ENCODE measurements at places on chromosomes 3 and 15.

DNA sequence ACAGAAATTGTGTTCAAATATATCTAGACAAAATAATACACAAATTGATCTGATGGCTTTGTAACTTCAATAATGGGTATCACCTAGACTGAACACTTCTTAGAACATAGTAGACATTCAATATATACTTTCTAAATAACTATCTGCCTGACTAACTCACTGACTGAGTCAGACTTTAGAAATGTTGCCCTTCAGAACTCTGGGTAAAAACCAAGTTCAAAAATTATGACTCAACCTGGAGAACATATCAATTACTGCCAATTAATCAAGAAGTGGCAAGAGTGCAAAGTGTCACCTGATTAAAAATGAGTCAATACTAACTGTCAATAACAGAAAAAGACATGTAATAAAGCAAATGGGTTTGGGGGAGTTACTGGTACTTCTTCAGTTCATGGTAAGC is 144.6 kb upstream of the TMCO5A start:
- no peak for DNase-seq

DNA sequence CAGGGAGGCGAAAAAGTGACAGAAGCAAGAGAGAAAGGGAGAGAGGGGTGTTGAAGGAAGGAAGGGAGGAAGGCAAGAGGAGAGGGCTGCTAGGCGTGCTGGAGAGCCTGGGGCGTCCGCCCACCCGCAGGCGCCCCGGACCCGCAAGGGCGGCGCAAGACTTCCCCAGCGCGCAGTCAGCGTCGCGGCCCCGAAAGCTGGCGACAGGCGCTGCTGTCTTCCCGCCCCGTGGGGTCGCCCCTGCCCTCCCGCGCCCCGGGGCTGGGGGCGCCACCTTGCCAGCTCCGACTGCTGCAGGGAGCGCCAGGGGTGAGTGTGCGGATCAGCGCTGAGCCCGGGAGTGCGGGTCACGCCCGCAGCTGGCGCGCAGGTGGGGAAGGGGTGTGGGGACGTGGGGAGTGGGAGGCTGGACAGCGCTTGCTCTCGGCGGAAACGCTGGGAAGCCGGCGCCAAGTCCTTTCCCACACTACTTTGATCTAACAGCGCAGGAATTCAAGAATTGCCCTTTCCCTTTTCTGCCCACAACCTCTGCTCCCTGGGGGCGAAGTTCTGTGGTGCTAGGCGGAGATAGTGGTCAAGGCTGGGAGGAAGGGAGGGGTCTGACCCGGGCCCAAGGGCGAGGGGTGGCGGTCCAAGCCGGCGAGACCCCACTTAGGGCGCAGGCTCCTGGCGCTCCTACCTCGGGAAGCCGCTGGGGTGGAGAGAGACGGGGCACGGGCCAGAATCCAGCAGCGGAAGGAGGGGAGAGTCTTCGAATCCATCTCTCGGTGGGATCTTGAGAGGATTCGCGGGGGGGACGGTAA is 266.1 kb downstream of the CGGBP1 start:
- no peak for DNase-seq

GRCh38 chr3:81513591-81513990 is 247.9 kb downstream of the GBE1 start:
- DNase-seq: no peak

DNA sequence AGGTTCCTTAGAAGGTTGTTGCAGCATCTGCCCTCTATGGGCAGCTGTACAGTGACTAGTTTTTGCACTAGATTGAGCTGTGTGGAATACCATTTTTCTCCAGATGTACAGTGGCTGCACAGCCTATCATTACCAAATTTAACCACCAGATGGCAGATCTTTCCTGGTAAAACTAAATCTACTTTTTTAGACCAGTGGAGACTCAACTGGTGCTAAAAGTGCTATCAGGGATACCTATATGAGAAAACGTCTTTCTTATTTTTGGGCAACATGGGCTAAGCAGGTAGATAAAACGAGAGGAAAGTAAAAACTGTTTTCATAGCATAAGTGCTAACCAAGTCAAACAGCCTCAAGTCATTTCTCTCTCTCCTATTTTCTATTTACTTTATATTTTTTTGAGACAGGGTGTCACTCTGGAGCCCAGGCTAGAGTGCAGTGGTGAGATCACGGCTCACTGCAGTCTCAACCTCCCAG is 21.2 kb downstream of the IGSF10 start:
- no peak for DNase-seq
